ENCODE measurements at places on chromosomes 6 and 20.

- no peak for DNase-seq
Observed at GRCh38 chr6:136604328-136604825, 54.2 kb upstream of the MAP7 start.

DNA sequence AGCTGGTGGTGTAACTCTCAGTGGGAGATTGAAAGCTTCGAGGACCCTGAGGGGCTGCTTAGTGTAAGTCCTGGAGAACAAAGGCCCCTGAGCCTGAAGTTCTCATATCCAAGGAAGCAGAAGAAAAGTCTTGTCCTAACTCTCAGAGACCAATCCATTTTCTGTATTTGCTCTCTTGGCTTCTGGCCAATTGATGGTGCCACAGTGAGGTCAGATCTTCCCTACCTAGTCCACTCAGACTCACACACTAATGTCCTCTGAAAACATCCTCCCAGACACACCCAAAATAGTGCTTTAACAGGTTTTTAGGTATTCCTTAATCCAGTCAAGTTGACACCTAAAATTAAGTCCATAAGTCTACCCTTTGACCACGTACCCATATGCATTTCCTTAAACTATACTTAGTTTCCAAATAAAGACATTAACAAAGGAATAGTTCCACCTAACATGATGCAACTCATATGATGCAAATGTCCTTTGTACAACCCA is 29.4 kb downstream of the ZNF292 start:
- no peak for DNase-seq

GRCh38 chr6:69146385-69146784 is 511.3 kb downstream of the ADGRB3 start:
- DNase-seq, result no peak

DNA sequence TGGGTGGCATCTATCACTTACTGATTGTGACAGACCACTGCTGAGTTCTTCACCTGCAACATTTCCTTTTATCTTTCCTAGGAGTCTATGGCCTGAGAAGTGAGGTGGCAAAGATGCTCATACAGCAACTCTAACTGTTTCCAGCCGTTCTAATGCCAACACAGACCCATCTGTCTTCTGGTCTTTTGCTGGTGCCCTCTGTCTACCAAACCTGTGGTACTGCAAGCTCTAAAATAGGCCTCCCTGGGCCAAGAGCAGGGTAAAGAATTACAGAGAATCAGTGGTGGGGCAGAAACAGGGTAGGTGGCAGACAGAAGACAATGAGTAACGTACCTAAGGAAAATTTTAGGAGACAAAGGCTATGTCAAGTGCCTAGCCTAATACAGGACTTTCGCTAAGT is 611.0 kb upstream of the FLRT3 start:
- DNase-seq, result no peak

DNA sequence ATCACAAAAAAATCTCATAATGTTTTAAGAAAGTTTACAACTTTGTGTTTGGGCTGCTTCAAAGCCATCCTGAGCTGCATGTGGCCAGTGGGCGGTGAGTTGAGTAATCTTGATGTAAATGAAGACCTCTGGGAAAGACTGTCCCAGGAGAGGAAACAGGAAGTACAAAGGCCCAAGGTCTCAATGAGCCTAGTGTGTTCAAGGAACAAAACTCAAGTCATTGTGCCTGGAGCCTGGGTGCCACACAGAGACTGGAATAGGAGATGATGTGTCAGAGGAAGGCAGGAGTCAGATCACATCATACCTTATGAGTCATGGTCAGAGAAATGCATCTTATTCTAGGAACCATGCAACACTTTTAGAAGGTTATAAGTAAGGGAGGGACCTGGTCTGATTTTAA is 51.5 kb downstream of the COL19A1 start:
- no peak for DNase-seq

DNA sequence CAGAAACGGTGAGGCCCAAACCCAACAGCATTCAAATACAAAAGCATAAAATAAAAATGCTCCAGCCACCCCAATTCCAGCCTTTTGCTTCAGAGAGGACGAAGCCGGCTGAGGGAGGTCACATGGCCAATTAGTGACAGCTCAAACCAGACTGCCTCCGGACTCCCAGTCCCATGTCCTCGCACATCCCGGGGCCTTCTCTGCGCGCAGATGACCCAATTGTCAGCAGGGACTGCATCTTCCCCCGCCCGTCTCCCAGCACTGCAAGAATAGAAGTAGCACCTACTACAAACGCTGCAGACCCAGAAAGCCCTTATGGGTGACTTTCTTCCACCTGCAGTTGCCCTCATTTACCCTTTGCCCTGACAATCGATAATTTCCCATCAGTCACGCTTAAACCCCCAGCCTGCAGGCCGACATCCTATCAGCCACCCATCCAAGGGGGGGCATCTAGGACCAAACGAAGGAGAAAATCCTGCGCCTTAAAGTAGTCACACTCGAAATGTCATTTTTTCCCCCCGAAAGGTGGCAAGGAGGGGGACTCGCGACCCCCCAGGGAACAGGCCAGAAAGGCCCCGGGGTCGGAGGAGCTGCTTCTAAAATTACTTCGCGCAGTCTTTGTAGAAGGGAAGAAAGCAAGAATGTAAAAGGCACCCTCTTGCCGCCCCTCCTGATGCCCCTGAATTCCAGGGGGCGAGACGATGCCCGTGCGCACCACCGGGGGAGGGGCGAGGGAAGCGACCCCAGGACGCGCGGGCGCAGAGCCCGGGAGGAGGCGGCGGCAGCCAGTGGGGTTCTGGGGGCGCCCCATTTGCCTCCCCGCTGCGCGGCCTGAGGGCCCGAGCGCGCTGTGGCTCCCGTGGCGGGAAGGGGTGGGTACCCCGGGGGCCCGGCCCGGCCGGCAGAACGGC is 792 bp downstream of the SLC23A2 start:
- DNase-seq, result peak; percentile 33

GRCh38 chr20:39468703-39469102 is 506.6 kb downstream of the DHX35 start:
- DNase-seq, result no peak

DNA sequence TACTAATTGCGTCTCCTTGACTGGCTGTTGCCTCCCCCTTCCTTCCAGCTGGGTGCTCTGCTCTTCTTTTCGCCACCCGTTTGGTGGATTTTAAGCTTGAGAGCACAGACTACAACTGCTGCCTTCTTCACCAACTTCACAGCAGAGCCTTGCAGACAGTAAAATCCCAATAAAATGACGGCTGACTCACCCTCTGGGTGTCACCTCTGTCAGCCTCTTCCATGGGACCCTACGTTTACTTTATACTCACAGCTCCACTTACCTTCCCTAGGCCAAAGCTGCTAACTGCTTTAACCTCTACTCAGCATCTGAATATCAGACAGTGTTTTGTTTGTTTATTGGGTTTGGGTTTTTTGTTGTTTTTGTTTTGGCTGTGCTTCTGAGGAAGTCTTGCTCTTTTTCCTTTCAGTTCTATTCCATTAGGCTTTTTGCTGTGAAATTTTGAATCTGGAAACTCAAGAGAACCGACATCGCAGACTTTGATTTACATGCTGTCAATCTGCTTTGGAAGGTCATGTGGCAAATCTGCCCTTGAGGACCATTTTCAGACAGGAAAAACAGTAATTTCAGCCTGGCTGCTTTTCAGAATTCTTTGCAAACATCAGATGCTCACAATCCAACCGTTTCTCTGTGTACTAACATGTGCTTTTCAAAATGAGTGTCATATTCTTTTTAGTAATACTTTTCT is 2.4 kb downstream of the AGPAT4 start:
- DNase-seq, result no peak

DNA sequence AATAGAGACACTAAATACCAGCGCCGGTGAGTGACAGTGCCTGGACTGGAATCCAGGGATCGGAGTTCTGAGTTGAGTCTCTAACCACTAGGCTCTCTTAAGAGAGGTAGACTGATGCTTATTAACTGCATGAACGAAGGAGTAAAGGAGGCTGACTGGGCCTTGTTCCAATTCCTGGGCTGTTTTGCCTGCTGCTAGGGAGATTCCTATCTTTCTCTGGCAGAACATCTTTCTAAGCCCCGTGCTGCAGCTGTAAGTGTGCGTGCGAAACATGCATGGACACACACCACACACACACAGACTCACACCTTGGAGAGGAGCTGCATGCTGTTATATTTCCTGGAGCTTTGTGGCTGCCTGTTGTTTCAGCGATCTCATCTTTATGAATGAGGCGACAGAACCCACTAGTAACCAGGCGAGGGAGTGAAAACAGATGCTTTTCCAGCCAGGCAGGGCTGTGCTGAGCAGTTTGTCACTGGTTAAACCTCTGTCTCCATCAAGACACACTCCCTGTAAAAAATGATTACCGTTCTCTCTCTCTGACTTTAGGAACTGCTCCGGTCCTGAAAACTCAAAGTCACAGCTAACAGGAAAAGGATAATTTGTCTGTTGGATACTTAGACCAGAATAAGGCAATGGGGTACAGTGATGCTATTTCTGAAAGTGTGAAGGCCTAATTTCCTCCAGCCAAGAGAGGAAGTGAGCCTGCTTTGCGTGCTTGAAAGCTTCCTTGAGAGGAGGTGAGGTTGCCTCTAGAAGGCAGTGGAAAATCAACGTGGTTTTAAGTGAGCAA is 157.4 kb upstream of the ZNF217 start:
- DNase-seq, result peak; percentile 61

- DNase-seq, result no peak
Observed at GRCh38 chr6:16727996-16728395, 33.3 kb downstream of the ATXN1 start.

- no peak for DNase-seq
Observed at GRCh38 chr6:516213-516612, 124.7 kb downstream of the IRF4 start.

GRCh38 chr6:39758905-39759605 is 33.1 kb upstream of the DAAM2 start:
- no peak for DNase-seq
